ENCODE measurements at places on chromosomes 6 and 20. TPM values are rescaled to one million over a fixed set of nuclear protein-coding genes. Genes with fewer than 3 reads are reported as not detected.
A peak's percentile ranks its signal among the peaks of the same experiment; 100 is the strongest.

- peak; percentile 88 for DNase-seq
Measured at GRCh38 chr6:151765444-151765886, 42.0 kb upstream of the ESR1 start.

DNA sequence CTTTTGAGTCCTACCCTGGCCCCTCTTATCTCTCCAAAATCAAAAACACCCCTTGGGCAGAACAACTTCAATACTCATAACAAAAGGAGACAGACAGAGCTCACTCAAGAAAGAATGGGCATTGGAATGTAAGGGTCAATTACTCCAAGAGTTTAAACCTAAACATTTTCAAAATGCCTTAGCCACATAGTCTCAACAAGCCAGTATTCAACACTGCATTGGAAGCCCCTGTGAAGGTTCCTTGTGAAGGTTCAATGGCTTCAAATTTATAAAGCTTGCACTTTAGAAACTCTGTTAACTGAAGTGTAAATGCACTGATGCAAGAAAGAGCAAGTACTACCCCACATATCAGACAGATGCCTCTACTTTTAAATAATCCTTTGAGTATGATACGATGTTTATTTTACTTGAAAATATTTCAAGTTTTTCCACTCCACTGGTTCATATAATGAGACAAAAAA lies 139.1 kb upstream of the LAMP5 start:
- no peak for DNase-seq

ZNF391 gene
- total RNA-seq, result 5.9 TPM

DNA sequence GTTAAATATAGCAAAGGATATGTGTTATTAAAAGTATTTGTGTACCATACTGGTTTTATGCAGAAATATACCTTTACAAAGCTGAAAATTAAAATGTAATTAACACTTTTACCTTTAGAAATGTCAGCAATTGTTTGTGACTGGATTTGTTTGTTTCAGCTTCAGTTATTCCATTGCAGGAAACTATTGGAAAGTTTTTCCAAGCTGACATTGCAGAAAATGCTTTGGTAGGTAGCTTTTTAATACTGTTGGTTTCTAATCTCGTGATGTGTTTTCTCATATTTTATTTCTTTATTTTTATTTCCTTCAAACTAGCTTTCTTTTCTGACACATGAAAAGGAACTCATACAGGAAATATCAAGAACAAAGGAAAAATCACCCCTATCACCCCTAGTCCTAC lies 8.2 kb downstream of the NDUFAF5 start:
- no peak for DNase-seq

GRCh38 chr6:452301-453067 lies 60.9 kb downstream of the IRF4 start:
- no peak for DNase-seq

DNA sequence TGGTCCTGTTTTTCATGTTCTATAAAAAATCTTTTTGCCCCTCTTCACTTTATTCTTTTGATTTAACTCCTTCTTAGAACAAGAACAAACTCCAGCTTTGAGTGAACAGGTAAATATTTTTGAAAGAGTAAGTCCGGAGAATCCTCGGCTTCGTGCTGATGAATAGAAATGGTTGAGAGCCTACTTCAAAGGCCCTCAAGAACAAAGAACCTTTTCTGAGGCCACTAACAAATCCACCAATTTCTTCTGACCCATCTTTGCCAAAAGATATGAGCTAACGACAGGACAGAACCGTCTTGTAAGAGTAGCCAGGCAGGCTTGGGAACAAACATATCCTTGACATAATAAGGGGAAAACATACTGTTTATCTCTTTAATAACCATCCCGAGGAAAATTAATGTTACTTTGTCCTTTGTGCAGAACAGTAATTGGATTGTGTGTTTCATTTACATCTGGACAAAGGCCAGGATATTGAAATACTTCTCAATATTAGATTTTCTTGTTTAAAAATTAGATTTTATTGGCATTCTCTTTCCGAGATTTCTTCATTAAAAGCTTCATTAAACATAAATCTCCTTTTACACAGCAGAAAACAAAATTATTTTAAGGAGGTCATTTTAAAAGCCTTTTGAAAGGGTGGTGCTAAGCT lies 52.9 kb downstream of the NOX3 start:
- DNase-seq, result no peak
